ENCODE measurements at places on chromosomes 2 and 18. TPM values are rescaled to one million over a fixed set of nuclear protein-coding genes. Genes with fewer than 3 reads are reported as not detected.

Gene ARHGEF4
- total RNA-seq: 21.1 TPM

Gene KCTD18
- total RNA-seq: 33.8 TPM

DNA sequence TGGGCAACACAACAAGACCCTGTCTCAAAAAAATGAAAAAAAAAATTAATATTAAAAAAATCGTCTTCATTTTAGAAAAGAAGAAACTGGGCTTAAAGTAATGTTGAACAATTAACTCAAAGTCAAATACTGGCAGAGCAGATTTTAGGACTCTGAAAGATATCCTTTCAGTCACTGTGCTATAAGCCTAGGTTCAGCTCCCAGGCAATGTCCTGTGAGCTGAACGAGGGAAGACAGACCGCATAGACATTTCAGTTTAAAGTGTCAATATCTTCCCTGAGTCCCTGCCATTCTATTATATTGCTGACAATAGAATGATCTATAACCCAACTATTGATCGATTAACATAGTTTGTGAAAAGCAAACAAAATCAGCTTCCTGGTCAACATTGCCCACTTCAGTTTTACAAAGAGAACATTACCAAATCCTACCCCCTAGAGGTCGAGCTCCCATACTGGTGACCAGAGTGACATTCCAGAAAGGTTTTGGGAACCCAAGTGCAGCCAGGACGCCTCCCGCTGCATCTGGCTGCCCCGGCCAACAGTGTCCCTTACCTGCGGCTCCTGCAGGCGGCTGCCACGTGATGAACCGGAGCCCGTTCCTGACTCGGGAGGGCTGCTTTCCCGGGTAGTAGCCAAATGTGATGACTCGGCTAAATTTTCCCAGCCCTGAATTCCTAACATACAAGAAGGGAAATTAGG, 639 bp downstream of the MRO start:
- ATAC-seq: peak; percentile 19

DNA sequence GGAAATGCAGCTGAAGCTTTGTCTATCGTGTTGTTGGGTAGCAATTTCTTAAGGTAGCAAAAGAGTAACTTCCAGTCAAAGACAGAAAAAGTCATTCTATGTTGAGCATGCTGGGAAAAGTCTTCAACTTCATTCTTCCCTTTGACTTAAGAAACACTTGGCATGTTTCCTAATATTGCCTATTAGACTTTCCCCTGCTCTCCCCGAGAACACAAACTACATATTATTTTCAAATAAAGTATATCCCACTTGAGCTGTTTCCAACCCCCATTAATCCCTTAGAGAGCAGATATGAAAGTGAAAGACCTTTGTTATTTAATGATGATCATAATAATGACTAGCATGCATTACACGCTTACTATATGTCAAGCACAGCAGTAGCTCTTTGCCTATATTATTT, 136.0 kb upstream of the SPOPL start:
- no peak for ATAC-seq

GRCh38 chr2:12871694-12872315, 155.1 kb downstream of the TRIB2 start:
- no peak for ATAC-seq

DNA sequence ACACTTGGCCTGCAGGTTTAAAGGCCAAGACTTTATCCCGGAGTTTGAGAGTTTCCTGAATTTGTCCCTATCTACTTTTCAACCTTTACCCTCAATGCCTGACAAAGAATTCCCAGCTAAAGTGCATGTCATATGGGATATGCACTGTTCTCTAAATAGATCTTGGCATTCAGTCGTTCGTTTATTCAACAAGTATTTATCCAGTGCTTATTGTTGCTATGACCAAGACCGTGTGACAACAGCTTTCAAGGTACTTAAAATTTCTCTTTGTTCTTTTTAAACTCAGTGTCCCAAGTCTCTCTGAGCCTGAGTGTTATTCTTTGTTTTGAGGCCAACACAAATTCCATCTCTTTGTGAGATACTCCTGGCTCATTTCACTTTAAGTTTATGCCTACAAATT, 133.4 kb downstream of the RGPD3 start:
- ATAC-seq: no peak

Gene TP53I3
- total RNA-seq: 7.9 TPM

GRCh38 chr18:32891130-32891529, 118.3 kb upstream of the KLHL14 start:
- ATAC-seq: no peak

Gene RNMT
- total RNA-seq: 27.1 TPM

DNA sequence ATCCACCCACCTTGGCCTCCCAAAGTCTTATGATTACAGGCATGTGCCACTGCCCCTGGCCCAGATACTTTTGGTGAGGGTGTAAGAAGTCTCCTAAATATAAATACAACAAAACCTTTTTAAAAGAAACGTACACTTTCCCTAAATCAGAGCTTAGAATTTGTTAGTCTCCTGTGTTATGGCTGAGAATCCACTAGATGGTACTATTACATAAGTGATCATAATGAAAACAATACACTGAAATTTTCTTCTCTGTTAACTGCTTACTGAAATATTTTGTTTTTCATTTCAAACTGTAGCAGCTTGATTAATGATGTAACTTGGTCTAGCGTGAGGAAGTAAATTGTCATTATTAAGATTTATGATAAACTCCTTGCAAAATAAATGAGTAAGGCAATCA, 74.8 kb upstream of the FAM98A start:
- ATAC-seq: no peak

- ATAC-seq: no peak
These were observed 7.1 kb downstream of the CAPN13 start for GRCh38 chr2:30800159-30800558.

- ATAC-seq: no peak
These were observed 631 bp downstream of the RPL31 start for GRCh38 chr2:101002562-101003277.

DNA sequence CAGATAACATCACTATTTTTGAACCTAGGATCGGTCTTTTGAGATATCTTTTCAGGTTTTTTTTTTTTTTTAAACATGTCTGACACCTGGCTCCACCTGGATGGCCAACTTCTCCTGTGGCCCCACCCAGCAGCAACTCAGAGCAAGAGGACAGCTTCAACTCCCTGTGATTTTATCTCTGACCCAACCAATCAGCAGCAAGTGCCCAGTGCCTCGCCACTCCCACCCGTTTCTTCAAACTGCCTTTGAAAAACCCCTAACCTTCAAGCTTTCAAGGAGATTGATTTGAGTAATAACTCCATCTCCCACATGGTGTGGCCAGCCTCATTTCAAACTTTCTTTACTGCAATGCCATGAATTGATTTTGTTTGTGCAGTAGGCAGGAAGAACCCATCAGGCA, 19.0 kb downstream of the MYO3B start:
- no peak for ATAC-seq

DNA sequence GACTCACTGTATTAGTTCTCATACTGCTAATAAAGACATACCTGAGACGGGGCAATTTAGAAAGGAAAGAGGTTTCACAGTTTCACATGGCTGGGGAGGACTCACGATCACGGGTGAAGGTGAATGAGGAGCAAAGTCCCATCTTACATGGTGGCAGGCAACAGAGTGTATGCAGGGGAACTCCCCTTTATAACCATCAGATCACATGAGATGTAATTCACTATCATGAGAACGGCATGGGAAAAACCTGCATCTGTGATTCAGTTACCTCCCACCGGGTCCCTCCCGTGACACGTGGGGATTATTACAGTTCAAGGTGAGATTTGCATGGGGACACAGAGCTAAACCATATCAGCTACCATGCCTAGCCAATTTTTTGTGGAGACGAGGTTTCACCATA, 168.2 kb downstream of the NEDD4L start:
- no peak for ATAC-seq

- no peak for ATAC-seq
These were observed 308.1 kb downstream of the TMX3 start for GRCh38 chr18:68406761-68407160.

Gene SMAD2
- total RNA-seq: 90.3 TPM
